Substantia nigra (tissue), 51 donors: ENCODE measurements at places on chromosomes 1 and 21.

GRCh38 chr1:28832966-28833365 is 21.0 kb downstream of the OPRD1 start:
- no peak for DNase-seq

- no peak for DNase-seq
These were observed 779 bp downstream of the SON start for GRCh38 chr21:33543505-33544129.

- no peak for DNase-seq
These were observed 4.5 kb downstream of the PAX7 start for GRCh38 chr1:18635070-18635577.

GRCh38 chr1:15246960-15247614 is at the start of gene FHAD1:
Gene FHAD1, plus strand, starts transcription at chr1:15247223. Its CDS starts 4,562 bp downstream, at chr1:15251785.
- DNase-seq, result no peak

DNA sequence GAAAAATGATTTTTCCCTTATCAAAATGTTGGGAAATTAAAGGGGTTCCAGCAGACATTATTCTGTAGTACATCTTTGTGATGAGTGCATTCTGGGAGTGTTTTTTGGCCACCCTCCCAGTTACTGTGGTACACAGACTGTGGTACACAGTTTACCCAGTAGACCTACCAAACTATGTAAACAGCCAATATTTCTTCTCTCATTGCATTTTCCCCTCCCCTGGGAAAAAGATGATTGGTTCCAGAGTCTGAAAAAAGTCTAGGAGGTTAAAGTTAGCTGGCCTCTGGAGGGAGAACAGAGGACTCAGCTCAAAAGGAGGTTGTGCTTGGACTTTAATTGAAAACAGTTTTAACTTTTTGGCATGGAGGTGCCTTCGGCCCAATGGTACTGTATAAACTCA is 42.5 kb downstream of the PGM1 start:
- no peak for DNase-seq

GRCh38 chr1:214107322-214108096 is 119.7 kb downstream of the PROX1 start:
- no peak for DNase-seq

GRCh38 chr1:175935166-175935565 is 191.8 kb upstream of the TNR start:
- no peak for DNase-seq

GRCh38 chr1:14667651-14667984 is 69.1 kb downstream of the KAZN start:
- DNase-seq, result no peak

DNA sequence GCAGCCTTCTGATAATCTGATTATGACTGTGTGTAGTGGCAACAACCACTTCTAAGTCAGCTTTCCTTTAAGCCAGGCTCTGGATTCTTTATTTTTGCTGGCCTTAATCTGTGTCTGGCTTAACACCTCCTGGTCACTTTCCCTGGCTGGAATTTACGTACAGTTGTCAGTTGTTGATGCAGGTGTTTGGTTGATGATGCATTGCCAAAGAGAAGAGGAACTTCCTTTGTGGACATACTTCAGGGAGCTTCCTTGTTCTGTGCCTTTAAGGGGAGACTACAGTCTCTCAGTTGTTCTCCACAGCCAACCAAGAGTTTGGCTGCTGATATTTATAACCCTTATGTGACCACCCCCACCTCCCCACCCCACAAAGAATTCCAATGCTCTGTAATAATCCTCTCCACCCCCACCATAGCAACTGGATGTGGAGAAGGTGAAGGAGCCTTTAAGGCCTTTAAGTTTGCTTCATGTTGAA is 96.0 kb upstream of the BMP8A start:
- no peak for DNase-seq

DNA sequence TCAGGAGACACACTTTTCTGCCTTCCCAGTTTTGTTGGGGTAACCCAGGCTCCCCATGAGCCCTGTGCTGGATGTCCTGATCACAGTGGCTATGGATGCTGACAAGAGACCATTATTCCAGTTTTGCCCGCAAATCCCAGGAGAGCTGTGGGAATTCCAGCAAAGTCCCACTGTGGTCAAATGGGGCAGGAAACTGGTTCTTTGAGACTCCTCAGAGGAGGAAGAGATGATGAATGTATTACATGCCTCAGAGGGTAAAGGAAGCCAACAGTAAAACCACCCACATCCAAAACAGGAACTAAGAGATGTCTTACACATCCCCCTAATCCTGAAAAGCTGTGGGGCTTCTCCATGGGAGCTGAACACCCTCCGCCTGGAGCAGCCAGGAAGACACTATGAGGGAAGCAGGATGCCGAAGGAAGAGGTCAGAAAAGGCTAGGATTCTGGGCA is 12.8 kb upstream of the MPZL1 start:
- no peak for DNase-seq

DNA sequence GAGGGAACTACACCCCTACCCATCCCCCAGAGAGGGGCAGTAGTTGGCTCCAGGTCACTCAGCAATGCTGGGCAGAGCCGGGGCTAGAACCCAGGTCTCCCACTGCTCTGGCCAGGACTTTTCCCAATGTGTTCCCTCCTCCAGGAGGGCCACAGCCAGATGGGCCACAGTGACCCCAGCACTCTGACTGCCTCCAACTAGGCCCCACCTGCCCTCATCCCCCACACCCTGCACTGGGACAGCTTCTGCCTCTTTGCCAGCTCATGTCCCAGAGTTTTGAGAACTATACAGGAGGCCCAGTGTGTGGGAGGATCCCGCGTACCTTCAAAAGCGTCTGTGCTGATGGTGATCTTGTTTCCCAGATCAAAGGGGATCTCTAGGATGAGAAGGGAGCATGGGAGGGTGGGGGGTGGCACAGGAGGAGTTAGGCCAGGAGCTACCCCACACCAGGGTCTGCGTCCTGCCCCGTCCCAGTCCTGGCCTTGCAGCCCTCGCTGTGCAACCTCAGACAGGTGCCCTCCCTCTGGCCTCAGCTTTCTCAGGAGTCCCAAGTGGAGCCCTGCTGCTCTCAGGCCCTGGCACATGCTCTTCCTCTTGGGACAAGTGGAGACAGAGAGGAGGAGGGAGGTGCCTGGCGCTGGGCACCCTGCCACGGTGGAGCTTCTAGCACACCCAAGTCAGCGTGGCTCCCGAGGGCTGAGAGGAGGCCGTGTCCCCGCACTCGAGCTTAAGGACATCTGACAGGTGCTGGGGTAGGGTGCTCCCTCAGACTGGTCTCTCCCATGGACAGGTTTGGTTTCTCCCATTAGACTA is 22.0 kb downstream of the MYOM3 start:
- DNase-seq, result no peak

GRCh38 chr1:241817331-241817792 is 30.6 kb upstream of the EXO1 start:
- no peak for DNase-seq

- no peak for DNase-seq
These were observed 33.4 kb downstream of the SUCO start for GRCh38 chr1:172566196-172566997.

GRCh38 chr1:30885570-30886522 is 22.7 kb downstream of the SDC3 start:
- no peak for DNase-seq

GRCh38 chr1:110628323-110629105 is 22.4 kb upstream of the KCNA2 start:
- no peak for DNase-seq

- no peak for DNase-seq
These were observed 8.2 kb upstream of the SSX2IP start for GRCh38 chr1:84698151-84699110.

GRCh38 chr1:29875557-29876028 is 639.3 kb downstream of the PTPRU start:
- DNase-seq, result no peak

- DNase-seq, result no peak
These were observed 97.4 kb upstream of the TMPRSS2 start for GRCh38 chr21:41605178-41605933.

DNA sequence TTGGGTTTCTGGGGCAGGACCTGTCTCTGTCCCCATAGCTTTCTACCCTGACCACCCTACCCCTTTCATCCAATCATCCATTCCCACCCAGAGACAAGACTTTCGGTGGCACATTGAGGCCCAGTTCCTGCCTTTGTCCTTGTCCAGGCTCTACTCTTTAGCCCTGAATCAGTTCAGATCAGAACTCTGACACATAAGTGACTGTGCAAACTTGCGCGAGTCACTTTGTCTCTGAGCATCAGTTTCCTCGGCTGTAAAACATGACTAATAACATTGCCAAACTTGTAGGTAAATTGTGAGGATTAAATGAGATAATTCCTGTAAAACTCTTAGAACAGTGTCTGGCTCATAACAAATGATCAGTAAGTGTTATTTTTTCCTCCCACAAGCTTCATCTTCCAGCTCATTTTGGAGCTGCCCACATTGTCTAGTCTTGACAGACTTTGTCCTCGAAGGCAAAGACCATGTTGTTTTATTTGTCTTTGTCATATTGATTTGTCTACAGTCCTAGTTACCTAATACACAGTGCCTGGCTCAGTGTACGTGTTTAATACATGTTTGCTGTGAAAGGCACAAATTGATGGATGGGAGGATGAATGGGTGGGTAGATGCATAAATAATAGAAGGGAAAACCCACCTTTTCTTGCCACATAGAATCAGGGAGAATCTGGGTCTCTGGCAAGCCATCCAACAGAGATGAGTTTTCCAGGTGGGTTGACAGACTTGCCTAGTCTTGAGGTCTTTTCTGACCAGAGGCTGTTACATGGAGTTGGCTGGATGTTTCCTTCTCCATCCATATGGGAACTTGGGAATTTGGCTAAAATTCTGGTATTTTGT is 262.9 kb downstream of the OMA1 start:
- DNase-seq, result no peak

GRCh38 chr1:219439376-219439775 is 173.5 kb downstream of the ZC3H11B start:
- no peak for DNase-seq

GRCh38 chr1:167137793-167138510 is 44.1 kb downstream of the STYXL2 start:
- no peak for DNase-seq

GRCh38 chr1:170660871-170661645 is 2.9 kb upstream of the PRRX1 start:
- DNase-seq, result no peak

GRCh38 chr1:242813490-242814091 is 289.1 kb upstream of the PLD5 start:
- DNase-seq, result no peak

DNA sequence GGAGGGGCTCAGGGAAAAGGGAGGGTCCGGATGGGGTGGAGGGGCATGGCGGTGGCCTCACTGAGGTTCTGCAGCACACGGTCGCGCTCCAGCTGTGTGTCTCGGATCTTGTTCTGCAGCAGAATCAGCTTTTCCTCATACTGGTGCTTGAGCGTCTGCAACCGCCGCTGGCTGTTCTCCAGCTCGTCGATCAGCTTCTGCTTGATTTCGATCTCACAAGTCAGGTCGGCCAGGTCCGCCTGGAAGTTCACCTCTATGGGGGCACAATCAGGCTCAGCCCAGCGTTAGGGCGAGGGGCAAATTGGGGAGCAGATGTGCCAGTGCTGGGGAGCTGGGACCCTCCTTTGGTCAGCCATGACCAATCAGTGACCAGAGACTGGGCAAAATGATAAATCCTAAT is 25.2 kb downstream of the KIF21B start:
- DNase-seq, result no peak

GRCh38 chr1:92495392-92496063 is 8.8 kb upstream of the GFI1 start:
- no peak for DNase-seq

DNA sequence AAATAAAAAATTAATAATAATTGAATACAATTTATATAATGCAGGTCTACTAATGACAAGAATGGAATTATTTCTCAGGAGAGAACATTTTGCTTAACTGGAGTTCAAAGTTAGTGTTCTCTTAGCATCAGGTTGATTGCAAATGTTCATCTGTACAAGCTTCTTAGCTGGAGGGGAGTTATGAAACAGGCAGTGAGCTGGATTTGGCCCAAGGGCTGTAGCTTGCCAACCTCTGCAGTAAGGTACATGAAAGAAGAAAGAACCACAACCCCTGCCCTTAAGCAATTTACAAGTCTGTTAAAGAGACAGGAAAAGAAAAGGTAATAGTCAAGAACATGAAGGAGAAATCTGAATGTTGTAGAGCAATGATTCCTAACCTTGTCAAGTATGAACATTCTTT is 17.0 kb downstream of the LPGAT1 start:
- DNase-seq, result peak; percentile 10

DNA sequence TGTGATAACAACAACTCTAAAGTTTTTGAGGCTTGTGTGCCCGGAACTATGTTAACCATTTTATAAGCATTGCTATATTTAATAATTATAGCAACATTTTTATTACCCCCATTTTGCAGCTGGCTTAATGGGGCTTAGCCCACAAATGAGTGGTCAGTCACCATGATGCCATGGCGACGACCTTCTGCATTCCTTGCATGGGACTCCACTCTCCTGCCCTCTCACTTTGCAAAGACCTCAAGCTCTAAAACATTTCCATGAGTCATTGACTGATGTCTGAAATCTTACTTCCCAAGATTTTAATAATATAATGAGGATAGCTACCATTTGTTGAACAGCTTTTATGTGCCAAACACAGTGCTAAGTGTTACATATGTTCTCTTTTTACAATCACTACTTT is 15.4 kb downstream of the NGF start:
- no peak for DNase-seq

DNA sequence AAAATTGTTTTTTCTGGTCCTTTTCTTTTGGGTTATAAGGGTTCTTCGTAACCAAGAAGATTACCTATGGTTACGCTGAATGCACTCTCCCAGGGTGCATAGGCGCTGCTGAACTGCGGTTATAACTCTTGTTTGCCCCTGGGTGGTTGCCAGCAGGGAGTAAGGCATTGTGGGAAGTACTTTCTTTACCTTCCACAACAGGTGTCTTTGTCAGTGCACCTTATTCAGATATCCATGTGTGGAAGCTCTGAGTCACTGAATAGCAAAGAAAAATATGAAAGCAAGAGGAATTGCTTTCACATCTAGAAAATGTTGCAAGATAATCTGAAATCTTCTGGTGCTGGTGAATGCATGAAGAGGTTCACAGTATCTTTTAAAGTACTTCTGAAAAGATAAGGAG is 124.4 kb upstream of the CACYBP start:
- no peak for DNase-seq

- DNase-seq, result no peak
These were observed 62.5 kb upstream of the DMRTB1 start for GRCh38 chr1:53396573-53397268.

GRCh38 chr1:75985827-75986226 is 53.6 kb upstream of the ASB17 start:
- DNase-seq, result no peak

DNA sequence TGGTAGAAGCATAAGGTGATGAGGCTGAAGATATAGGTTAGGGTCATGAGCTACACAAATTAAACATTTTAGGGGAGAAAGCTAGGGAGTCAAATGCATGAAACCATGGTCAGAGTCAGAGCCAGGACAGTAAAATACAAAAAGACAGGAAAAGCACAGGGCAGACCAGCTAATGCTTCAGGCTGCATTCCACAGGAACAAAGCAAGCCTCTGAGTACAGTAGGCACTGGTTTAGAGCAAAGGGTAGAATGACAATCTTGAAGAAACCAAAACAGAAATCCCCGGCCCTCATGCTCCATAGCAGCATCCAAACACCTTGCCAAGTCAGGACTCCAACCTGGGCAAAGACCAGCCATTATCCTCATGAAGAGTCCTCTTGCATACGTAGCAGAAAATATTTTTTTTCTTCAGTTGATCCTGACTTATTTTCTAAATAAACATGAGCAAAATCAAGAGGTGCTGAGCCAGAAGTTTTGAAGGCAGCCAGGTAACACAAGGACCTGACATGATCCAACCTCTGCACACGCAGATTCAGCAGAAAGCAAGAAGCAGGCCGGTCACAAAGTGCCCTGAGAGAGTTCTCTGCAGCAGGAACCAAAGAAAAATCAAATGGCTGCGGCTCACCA is 273.1 kb downstream of the TTLL7 start:
- DNase-seq, result no peak
